Astrocyte (in vitro differentiated cells and primary cell): ENCODE measurements at places on chromosomes 11 and 22. TPM values are rescaled to one million over a fixed set of nuclear protein-coding genes. Genes with fewer than 3 reads are reported as not detected.

DNA sequence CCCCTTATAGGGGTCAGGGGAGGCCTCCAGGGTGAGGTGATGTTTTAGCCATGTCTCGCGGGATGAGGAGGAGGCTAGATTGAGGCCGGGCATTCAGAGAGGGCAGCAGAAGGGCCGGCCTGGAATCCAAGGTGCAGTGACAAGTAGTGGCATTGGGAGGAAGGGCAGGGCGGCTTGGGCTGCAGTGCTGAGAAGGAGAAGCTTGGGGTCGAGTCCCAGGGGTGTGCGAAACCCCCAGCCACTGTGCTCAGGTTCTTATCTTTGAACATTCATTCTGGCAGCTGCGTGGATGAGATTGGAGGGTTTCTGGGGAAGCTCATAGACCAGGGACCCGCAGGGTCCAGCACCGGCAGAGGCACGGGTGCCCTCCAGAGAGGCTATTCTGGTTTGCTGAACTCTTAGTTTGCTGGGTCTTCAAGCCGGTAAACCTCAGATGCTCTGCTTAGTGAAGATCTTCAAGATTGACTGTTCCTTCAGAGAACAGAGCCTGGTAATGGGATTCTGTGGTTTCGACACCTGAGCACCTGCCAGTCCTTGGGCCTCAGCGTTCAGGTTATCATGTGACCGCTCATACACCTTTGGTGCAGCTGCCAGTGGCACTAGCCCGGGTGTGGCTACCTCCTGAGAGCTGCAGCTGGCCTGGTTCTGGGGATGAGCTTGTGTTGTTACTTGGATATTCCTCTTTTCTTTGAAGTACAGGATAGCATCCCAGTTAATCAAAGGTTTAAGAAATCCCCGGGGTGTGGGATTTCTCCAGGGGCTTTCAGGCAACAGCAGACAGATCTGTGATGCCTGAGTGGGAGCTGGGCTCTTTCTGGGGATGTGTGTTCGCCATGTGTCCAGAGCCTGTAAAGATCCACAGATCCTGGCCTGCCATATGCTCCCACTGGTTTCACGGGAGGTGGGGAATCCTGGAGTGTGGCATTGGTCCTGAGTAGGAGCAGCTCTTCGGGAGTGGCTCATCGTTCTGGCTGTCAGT lies 152.8 kb downstream of the TBC1D22A start:
- no peak for DNase-seq

GRCh38 chr22:36419912-36420882 lies 32.4 kb upstream of the MYH9 start:
- DNase-seq: no peak

DNA sequence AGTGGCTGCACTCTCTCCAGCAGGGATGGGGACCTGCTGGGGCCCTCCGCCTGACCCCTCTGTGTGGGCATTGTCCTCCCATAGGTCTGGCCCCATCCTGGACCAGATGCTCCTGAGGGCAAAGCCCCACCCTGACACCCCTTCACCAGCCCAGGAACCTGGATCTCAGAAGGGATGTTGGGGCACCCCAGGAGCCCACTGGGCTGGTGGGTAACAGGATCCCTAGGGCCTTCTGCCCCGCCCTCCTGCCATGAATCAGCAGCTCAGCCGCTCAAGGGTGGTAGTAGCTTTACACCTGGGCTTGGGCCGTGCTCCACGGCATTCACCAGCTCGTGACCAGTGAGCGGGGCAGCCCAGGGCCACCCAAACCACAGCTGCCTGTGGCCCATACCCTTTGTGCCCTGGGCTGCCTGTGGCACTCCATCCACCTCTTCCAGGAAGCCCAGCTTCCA lies 1.0 kb upstream of the MAPK12 start:
- DNase-seq: no peak

GRCh38 chr11:21514316-21514715 lies 678.6 kb upstream of the ANO5 start:
- no peak for DNase-seq

DNA sequence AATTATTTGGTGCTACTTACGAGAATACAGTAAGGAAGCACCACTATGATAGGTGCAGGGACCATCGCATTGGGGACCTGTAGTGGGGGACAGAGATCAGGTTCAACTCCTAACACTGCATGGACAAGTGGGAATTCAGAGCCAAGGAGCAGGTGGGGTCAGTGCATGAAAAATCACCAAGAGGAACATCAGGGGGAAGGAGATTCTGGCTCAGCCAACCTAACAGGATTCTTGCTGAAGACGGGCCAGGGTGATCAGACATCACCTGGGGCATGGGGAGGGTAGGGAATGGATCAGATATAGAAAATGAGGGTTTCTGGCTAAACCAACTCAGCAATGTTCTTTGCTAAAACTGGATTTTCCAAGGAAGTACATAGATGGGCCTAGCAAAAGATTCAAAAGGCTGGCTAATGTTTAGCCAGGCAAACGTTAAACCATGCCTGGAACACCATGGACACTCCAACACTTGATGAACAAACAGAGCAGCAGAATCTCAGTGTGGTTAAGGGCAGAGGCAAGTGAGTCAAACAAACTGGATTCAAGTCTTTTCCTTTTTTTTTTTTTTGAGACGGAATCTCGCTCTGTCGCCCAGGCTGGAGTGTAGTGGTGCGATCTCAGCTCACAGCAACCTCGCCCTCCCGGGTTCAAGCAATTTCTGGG lies 70.0 kb downstream of the MICAL3 start:
- DNase-seq: no peak

DNA sequence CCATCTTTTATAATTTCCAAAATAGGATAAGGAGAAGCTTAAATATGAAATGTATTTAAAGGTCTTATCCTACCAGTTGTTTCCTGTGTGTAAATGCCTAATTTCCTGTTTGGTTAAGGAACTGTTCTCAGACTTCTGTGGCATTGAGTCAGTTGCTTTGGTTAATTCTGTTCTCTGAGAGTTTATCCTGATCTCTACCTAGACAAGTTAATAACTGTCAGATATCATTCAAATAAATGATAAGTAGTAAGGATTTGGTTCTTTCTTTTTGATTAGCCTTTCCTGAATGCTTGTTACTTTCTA lies 39.5 kb downstream of the CTNND1 start:
- no peak for DNase-seq

DNA sequence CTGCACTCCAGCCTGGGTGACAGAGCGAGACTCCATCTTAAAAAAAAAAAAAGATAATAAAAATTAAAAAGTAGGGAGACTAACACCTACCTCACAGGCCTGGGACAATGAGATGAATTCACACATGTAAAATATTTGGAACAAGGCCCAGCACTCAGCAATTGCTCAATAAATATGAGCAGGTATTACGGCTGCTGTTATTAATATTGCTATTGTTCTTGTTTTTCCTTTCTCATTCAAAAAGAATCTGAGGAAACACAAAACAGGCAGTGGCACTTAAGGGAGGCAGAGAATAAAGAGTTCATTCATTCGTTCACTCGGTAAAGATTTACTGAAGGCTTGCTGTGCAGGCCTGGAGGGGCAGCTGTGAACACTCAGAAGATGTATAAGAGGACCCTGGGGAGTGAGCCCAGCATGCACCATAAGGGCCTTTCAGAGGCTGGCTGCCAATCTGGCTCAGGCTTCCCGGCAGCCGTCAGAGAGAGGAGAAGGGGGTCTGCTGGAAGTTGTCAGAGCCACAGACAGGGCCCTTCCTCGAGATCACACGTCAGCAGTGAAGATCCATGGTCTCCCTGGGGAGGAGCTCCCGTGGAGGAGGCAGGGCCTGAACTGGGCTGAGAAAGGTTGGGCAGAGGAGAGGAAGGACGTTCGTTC lies 51.6 kb upstream of the TCF20 start:
- no peak for DNase-seq

UPK3A gene
- total RNA-seq: not detected in 2 replicates

RASL10A gene
- total RNA-seq: 0.19 and 1.5 TPM in 2 replicates

ARHGAP8 gene
- total RNA-seq: 1.3 and 2.8 TPM in 2 replicates

- DNase-seq: peak; percentile 50
Observed at GRCh38 chr11:120540744-120541465, 29.4 kb downstream of the GRIK4 start.

GRCh38 chr22:36860821-36861659 lies at the start of gene NCF4:
TSS of gene NCF4 (plus strand) at chr22:36861006. CDS start at chr22:36861172, 166 bp downstream.
- DNase-seq: no peak

DNA sequence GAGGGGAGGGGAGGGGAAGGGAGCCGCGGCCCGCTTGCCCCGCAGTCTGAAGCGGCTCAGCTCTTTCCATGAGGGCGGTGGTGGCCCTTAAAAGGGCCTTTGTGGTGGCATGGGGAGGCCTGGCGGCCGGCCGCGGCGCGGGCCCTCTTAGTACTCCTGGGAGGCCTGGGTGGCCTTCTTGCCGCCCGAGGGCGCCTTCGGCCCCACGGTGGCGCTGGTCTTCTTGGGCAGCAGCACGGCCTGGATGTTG lies 6.9 kb downstream of the DPAGT1 start:
- DNase-seq: peak; percentile 75

F2 gene
- 0.57 and 0.60 TPM in 2 replicates for total RNA-seq

DNA sequence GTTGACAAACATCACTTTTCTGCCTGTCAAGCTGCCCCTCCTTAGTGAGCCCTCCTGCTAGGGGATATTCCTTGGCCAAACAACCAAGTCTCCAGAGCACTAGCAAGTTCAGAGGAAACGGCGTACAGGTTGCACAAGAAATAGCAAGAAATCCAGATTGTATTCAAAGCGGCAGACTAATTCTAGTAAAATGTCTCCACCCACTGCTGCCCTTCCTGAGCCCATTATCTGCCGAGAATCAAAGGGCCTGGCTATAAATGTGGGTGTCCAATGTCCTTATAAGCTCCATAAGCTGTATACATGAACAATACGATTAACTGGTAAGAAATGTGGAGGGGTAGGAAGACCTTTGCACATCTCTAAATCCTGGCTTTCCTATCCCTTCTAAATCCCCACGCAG lies 44.0 kb upstream of the AKIP1 start:
- DNase-seq: peak; percentile 19

GRCh38 chr11:10144954-10145353 lies 149.1 kb downstream of the SBF2 start:
- DNase-seq: no peak

APOL4 gene
- total RNA-seq: 0.07 TPM in 1 of 2 replicates, not detected in the other

DNA sequence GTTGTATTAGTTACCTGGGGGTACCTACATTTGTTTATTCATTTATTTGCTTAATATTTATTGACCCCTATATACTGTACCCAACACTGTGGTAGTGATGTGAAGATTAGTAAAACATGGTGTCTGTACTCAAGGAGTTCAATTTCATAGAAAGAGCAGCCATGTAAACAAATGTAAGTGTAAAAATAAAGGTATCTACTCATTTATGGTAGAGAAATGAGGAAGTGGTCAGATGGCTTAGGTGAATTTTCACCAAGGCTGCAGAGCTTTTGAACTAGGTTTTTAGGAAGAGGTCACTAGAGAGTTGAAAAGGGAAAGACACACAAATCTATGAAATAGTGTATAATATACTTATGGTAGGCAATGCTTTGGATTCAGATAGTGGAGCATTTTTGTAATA lies 11.1 kb downstream of the CTR9 start:
- DNase-seq: no peak

DNA sequence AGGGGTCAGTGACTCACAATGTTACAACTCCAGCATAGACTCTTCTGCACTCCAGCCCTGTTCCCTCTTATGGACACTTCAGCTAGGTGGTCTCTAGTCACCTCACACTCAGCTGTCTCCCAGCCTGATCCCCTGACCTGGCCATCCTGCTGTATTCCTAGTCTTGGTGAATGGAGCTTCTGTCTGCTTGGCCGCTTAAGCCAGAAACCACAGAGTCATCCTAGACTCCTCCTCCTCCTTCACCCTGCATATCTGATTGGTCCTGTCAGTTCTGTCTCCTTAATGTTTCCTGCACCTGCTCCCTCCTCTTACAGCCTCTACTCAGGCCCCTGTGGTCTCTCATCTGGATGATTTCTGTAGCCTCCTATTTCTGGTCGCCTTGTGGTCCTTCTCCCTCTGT lies 144.9 kb downstream of the HIPK3 start:
- DNase-seq: no peak

GALNT18 gene
- total RNA-seq: 6.5 and 7.0 TPM in 2 replicates

- no peak for DNase-seq
Observed at GRCh38 chr11:125481531-125481930, 14.5 kb downstream of the FEZ1 start.

SLC5A4 gene
- total RNA-seq: 0.14 TPM in 1 of 2 replicates, not detected in the other

GRCh38 chr11:61974766-61975631 lies 7.6 kb upstream of the FTH1 start:
- peak; percentile 29 for DNase-seq

MUC5B gene
- not detected in 2 replicates for total RNA-seq

GRCh38 chr11:130439160-130439519 lies 9.3 kb upstream of the ADAMTS15 start:
- no peak for DNase-seq

DNA sequence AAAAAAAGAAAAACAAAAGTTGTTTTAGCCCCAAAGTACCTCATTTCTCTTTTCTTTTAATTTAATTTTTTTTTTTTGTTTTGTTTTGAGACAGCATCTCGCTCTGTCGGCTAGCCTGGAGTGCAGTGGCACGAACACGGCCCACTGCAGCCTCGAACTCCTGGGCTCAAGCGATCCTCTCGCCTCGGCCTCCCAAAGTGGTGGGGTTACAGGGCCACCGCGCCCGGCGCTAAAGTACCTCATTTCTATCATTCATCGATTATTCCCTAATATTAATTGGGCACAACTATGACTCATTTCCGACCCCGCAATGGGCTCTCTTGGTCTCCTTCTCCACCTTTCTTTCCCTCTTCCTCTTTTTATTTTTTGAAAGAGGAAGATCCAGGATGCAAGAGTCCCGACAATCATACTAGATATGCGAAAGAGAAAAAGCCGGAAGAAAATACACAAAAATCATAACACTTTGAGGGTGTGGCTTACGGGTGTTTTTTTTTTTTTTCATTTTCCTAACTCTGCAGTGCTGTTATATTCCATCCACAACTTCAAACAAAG lies 475 bp upstream of the AIP start:
- DNase-seq: no peak

DNA sequence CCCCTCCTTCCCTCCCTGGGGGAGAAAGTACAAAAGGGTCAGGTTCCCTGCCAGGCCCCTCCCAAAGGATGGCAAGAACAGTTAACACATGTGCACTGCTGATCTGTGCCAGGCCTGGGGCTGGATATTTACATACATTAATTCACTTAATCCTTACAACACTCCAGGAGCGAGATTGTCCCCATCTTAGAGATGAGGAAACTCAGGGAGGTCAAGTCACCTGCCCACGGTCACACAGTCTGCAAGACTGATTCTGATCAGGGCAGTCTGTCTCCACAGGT lies 36.5 kb downstream of the NECTIN1 start:
- no peak for DNase-seq

- DNase-seq: no peak
Observed at GRCh38 chr11:61921446-61921845, 4.1 kb upstream of the RAB3IL1 start.

SPTBN2 gene
- 18.2 and 22.7 TPM in 2 replicates for total RNA-seq

GRCh38 chr11:25838918-25839625 lies 492.9 kb upstream of the ANO3 start:
- DNase-seq: no peak

C11orf54 gene
- 12.7 and 14.8 TPM in 2 replicates for total RNA-seq
